ENCODE measurements at places on chromosomes 7 and 10. TPM values are rescaled to one million over a fixed set of nuclear protein-coding genes. Genes with fewer than 3 reads are reported as not detected.

GRCh38 chr7:121515630-121516401 lies 119.7 kb upstream of the FAM3C start:
- no peak for DNase-seq

The SPDYE6 gene
- polyA plus RNA-seq, result 0.18 TPM

DNA sequence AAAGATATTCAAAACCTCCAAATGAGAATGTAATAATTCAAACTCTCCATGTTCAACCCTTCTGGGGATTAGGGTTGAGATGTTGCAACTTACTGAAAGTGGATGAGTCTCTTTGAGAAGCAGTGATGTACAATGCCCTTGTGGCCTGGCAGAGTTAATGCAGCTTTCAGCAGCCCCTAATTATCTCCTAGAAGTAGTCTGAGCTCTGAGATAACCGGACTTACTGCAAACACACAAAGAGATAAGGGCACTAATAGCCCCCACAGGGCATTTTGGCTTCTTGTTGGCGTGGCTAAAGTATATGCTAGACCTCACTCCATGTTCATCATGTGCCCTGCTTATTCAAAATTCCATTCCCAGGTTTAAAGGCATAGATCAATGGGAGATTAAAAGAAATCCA lies 404.7 kb downstream of the NEBL start:
- no peak for DNase-seq

GRCh38 chr7:131328377-131329175 lies 900 bp downstream of the MKLN1 start:
- DNase-seq, result no peak
